ENCODE measurements at places on chromosomes 6 and 20.
A peak's percentile ranks its signal among the peaks of the same experiment; 100 is the strongest.

DNA sequence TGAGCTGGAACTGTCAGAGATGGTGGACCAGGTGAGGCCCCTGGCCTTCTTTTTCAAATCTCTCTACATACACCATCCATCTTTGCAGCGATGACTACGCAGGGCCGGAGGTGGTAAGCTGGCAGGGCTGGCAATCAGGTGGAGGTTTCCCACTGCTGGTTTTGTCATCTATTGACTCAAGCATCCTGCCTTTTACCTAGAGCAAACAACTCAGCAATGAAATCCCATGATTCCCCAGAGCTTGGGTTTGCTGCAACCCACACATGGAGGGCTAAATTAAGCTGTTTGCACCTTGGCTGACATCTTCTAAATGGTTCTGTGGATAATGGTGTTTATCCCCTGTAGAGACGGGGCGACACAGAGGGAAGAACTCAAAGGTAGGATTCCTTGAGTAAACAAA, 170.2 kb downstream of the SCP2D1 start:
- peak; percentile 14 for DNase-seq

- no peak for DNase-seq
These were observed 155.5 kb downstream of the ANKRD60 start for GRCh38 chr20:58072695-58073671.

DNA sequence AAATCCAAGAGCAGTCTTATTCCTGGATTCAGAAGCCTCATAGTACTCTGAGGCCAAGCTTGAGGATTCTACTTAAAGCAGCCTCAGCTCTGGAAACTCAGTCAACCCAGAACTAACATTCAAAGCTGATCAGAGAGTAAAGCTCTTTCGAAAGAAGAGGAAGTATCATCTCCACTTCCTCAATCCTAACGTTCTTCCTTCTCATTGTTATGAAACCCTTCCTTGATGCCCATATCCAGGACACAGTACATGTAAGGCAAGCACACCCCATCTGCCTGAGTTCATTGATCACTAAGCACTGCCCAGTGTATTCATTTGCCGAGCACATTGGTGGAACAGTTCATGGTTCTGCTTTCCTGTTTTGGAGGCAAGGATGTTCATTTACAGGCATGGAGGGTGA, at the start of gene IPCEF1:
IPCEF1 (minus strand) TSS at position 114 of the 400 bp plus-strand sequence. CDS start 90,856 bp downstream, outside the sequence.
- no peak for DNase-seq

GRCh38 chr6:75204217-75204958, 1.5 kb downstream of the COL12A1 start:
- peak; percentile 92 for DNase-seq

- no peak for DNase-seq
These were observed 56.5 kb downstream of the ERMARD start for GRCh38 chr6:169807699-169808607.

GRCh38 chr6:7911345-7911725, 747 bp upstream of the TXNDC5 start:
- DNase-seq, result peak; percentile 63

GRCh38 chr6:80182308-80182707, 75.8 kb downstream of the BCKDHB start:
- peak; percentile 50 for DNase-seq

DNA sequence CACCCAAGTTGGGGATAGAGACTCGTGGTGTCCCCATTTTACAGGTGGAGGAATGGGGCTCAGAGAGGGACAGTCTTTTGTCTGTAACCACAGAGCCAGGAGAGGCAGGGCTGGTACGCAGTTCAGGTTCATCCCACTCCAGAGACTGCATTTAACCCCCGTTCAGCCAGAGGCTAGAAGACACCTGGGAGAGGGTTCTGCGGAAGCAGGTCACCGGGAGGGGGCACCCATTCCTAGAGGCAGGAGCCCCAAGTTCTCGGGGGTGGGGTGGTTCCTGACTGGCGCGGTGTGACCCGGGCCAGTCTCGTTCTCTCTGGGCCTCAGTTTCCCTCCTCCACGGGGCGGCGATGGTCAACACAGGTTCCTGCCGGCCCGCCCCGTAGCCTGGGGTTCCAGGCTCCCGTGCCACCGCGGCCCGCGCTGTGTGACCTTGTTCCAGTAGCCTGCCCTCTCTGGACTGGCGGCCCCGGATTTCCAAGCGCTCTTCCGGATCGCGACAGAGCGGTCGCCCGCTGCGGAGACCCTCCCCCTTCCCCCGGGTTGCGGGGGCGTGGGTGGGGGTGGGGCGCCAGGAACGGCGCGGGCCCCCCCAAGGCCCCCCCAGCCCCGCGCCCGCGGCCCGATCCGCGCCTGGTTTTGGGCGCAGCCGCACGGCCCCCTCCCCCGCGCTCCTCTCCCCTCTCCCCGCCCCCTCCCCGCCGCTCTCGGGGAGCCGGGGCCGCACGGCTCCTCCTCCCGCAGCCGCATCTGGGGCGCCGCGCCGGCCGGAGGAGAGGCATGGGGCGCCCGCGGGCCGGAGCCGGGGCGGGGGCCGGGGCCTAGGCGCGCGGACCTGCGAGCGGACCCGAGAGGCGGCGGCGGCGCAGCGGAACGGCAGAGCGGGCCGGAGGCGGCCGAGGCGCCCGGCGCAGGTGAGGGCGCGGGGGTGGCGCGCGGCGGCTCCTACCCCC, at the start of gene DLGAP4:
DLGAP4 (plus strand) TSS at position 738 of the 950 bp plus-strand sequence. CDS start 125,379 bp downstream, outside the sequence.
- DNase-seq, result no peak

DNA sequence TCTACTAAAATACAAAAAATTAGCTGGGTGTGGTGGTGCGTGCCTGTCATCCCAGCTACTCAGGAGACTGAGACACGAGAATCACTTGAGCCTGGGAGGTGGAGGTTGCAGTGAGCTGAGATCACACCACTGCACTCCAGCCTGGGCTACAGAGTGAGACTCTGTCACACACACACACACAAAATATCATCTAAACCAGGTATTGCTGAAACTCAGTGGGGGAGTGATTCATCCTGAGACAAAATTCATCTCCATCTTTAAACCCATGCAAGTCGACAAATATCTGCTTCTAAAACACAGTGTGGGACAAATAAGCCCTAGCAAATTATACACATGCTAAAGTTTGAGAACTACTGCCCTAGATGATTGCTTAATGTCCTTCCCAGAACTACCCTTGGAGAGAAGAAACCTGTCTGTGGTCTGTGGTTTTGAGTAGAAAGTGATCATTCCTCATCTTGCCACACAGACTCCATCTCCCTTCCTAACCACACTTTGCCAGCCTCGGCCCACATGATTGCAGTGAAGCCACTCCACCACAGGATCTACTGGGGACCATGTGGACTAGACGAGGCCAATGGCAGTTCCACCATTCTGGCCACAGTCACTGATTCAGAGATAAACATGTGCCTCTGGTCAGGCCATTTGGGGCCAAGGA, 130.3 kb downstream of the OPRM1 start:
- DNase-seq, result no peak

GRCh38 chr20:51541189-51542032, 1.1 kb downstream of the NFATC2 start:
- peak; percentile 42 for DNase-seq

DNA sequence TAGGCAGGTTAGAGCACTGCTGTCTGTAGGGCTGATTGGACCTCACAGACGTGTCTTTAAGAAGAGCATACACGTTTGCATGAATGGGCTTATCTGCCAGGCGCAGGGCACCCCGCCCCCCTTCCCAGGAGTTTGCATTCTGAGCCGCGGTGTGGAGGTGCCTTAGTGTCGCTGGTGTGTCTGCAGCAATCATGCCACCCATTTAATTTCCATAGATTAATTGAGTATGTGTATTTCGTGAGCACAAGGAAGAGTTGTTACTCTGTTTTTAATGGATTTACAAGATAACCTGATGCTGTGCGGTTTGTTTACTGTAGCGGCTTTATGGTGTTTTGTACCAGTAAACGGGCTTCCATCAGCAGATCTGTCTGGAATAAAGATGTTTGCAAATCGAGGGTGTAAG, 107.7 kb downstream of the ZDHHC14 start:
- no peak for DNase-seq

GRCh38 chr20:2822073-2822472, 5.9 kb downstream of the TMEM239 start:
- DNase-seq, result no peak

DNA sequence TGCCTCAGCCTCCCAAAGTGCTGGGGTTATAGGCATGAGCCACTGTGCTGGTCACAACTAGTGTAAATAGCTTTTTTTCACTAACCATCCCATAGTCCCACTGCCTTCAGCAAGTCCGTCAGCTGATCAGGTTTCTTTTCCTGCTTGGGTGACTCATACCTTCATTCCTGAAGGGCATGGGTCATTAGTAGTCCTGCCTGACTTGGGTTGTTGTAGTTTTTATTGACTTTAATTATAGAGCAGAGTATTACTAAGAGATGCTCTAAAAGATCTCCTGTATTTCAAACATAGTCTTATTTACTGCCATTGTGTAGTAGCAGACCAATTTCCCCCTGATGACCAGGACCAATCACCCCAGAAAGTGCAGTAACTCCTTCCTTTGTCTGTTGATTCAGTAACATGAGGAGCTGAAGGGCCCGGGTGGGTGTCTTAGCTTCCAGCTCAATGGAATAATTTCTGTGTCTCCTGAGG, 25.8 kb downstream of the HLA-C start:
- peak; percentile 93 for DNase-seq

DNA sequence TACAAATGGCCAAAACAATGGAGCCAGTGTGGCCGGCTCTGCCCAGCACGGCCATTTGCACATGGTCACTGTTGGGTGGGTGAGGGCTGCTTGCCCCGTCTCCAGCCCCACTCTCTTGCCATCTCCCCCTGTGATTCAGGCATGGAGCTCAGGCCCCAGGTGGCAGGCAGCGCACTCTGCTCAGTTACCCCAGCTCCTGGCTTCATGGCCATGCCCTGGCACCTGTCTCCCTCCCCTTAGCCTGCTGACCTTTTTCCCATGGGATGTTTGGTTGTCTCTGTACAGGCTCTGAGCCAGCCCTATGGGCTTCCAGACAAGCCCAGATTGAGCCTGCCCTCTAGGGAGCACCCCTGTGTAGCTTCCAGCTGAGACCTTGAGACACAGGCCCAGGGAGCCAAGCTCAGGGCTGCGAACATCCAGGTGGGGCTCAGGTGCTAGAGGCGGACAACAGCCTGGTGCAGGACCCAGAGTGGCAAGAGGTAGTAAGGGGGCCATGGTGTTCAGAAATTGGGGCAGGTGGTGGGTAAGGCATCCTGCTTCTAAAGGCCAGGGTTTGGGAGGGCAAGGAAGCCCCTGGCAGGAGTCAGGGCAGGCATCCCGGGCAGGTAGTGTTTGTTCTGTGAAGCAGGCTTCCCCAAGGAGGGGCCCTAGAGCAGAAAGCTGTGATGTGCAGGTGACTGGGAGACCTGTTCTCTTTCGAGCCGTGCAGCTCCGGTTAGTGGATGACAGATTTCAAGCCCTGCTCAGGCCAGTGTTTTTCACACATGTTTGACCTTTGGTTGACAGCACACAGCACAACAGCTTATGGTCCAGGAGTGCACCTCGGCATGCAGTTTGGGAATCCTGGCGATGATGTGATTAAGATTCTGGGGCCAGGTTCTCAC, 17.7 kb downstream of the SYNJ2 start:
- DNase-seq, result no peak

- peak; percentile 12 for DNase-seq
These were observed 7.8 kb downstream of the TMC2 start for GRCh38 chr20:2544211-2544610.

DNA sequence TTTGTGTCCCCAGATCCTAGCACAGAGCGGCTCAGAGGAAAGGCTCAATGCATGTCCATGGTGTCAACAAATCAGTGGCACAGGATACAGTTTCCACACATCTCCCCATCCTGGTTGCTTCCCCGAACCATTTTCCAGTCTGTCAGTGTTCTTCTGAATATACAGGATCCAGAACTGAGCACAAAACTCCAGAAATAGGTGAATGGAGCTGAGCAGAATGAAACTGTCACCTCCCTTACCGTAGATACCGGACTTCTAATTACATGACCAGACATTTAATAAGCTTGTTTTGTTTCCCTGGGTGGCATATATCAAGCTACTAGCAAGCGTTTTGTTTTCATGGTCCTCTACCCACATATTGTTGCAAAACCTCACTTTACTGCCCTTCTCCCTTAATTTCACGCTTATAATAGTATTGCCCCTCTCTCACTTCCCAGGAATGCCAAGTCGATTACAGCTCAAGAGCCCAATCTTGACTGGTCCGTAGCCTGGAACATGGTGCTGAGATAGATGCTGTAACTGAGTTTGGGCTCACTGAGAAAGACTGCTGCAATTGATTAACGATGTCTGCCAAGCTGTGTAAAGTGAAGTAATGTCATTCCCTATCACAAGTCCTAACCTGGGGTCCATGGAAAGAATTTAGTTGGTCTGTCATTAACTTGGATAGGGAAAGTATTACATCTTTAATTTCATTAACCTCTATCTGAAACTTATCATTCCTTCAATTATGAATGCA, 12.0 kb upstream of the SCRT2 start:
- no peak for DNase-seq

GRCh38 chr6:17237246-17237645, 43.9 kb upstream of the RBM24 start:
- no peak for DNase-seq

GRCh38 chr6:169367507-169367906, 113.9 kb upstream of the THBS2 start:
- no peak for DNase-seq

GRCh38 chr20:10040070-10040975, 5.5 kb downstream of the ANKEF1 start:
- DNase-seq, result peak; percentile 79

DNA sequence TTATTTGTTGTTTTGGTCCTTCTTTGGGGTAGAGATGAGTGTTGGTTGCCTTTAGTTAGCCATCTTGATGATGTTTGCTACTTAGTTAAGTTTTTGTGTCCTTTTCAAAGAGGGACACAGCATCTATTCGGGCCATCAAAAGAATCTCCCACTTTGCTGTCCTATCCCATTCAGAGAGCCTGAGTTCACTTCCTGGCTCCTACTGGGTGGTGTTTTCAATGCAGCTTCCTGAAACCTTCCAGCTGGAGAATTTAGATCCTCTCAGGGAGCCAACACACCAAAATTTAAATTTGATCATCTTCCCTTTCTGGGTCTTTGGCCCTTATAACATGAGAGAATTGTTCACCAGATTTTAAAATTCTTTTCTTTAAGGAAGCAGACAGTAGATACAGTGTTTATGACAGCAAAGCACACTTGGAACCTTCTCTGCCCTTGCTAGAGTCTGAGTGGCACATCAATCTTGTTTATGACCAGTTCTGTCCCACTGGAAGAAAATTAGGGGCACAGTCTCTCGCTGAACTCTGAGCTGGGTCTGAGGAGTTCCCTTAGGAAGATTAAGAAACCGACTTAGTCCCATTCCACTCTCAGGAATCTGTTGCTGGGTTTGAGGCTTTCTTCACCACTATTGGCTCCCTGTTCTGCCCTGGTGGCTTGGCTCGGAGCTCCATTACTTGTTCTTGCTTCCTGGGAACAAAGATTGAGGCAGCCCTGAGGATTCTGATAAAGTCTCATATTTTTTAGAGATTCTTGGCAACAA, 115.5 kb downstream of the CCDC170 start:
- no peak for DNase-seq

DNA sequence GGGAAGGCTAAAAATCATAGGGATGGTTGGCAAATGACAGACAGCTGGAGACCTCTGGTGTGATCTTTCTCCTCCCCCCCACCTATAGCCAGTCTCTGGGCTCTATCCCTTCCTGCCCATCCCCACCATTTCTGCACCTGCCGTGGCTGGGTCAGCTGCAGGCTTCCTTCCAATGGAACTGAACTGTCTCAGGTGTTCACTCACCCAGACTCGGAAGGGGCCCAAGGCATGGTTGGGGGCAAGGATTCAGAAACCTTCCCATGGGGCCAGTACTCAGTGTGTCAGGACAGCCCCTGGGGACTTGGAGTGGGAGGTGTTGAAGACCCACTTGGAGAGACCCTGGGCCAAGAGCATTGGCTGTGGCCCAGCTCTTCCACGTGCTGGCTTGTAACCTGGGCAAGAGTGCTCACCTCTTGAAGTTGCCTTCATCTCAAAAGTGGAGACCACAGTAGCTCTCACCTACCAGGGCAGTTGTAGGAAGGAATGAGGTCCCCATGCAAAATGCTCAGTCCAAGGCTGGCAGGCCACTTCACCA, 1.7 kb upstream of the PHACTR3 start:
- DNase-seq, result no peak
